DMS79 (cell line): ENCODE measurements at places on chromosomes 13 and 19.

- DNase-seq = no peak
Measured at GRCh38 chr19:5153601-5154128, 184.8 kb downstream of the KDM4B start.

- no peak for DNase-seq
Measured at GRCh38 chr19:35168196-35168595, 13.7 kb downstream of the FXYD5 start.

DNA sequence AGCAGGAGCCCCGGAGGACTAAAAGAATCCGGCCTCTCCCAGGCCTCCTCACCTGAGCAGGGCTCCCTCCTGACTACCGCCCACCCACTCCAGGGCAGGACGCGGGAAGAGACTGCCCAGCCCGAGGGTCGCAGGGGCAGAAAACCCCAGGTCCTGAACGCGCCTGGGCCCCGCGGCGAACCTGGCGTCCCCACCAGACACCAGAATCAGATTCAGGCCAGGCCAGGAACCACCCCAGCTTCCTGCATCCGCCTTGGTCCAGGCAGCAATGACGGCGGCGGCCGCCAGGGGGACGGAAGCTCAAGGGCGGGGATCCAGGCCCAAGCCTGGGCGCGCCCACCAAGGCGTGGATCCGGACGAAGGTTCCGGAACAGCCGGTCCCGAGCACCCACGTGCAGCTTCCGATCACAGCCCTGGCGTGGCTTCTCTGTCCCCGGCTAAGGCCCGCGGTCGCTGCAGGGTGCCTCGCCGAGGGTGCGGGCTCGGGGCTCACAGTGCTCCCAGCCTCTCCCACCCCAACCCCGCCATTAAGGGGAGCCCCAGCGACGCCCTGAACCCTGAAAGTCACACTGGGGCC lies 3.6 kb downstream of the LGALS7 start:
- no peak for DNase-seq

DNA sequence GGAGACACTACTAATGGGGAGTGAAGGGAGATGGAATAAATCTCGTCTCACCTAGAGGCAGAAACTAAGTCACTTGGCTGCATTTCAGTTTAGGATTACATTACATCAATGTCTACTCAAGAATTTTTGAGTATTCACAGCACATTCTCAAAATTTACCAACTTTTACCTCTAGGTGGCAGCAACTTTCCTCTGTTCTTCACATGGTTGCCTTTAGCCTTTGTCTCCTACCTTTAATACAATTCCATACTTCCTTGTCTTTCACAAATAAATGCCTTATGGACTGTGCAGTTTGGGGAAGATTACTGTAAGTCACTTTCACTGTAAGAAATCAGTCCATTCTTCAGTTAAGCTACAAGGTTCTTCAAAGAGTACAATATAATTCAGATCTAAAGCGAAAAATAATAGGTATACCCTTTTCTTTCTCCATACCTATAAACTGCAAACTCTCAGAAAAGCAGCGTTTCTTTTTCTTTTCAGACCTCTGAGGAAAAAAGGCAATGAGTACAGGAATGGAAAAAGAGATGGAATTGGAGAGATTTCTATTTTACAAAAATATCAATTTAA lies 379.4 kb downstream of the KLF12 start:
- peak; percentile 41 for DNase-seq

DNA sequence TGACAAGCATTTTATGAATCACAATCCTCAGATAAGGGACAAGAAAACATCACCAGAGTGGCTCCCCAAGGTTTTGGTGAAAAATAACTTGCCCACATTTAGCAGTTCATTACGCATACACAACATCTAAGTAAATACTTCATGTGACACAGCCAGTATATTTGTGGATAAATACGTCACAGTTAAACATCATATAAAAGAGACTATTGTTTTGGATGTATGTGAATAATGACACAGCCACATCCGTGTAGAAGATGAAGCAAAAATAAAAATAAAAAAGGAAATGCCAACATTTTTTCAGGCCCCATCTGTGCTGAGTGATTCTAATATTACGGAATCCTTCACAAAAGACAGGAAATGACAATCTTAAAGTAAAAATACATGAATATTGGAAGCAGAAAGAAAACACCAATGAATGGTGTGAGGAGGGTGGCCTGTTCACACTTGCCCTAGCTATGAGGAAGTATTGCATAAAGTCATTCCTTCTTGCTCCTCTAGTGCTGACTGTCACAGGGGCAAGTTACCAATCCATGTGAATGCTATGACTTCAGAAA lies 457.1 kb downstream of the KLF12 start:
- DNase-seq = no peak

GRCh38 chr13:39403106-39403505 lies 199.9 kb downstream of the LHFPL6 start:
- DNase-seq = no peak

DNA sequence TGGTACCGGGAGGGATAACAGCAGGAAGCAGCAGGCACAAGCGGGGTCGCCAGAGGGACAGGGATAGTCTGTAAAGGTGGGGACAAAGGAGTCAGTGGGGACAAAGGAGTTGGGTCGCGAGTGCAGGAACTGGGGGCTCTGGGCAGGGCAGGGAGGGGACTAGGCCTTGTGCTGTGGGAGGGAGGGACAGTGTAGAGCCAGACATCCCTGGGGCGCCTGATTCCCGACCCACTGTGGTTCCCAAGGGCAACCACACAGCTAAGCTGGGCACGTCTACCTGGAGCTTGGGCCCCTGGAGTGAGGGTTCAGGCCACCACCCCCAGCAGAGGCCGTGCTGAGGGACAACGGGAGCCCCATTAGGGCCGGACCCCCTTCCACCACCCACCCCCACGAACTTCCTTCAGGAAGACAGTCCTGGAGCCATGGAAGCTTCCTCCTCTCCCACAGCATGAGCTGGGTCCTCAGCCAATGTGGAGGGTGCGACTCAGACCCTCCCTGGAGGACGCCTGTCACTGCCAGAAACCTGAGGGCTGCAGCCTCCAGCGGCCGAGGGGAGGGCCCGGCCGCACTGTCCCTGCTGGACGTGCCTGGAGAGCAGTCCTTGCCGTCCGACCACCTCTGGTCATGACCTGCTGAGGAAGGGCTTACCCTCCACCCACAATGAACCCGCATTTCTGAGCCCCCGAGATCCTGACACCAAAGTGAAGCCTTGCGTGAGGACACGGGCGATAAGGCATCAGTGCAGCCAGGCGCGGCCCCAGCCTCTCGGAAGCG lies 77.9 kb downstream of the SPACA7 start:
- DNase-seq = no peak

- DNase-seq = no peak
Measured at GRCh38 chr19:42480335-42481095, 37.8 kb upstream of the CXCL17 start.

- DNase-seq = no peak
Measured at GRCh38 chr19:4144666-4145249, 8.7 kb upstream of the CREB3L3 start.

- no peak for DNase-seq
Measured at GRCh38 chr13:112994781-112995355, 25.9 kb downstream of the MCF2L start.

DNA sequence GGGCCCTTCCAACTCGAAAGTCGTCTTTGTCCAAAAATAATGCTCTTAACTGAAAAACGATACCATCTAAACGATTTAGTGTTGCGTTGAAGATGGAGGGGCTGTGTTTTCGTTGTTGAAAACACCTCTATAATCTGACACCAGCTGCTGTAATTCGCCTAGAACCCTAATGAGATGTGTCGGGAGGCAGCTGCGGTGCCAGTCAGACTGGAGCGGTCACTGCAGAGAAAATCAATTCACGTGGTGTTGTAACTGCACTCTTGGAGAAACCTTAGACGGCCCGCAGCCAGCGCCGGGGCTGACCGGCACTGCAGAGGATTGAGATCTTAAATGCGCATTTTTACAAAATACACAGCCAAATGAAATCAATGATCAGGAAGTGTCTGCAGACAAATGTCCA lies 339.1 kb downstream of the ZNF536 start:
- DNase-seq = peak; percentile 91

- DNase-seq = no peak
Measured at GRCh38 chr19:15643387-15643786, 2.7 kb downstream of the CYP4F3 start.

- DNase-seq = peak; percentile 73
Measured at GRCh38 chr19:40284501-40285352, at the start of gene AKT2. TSS of gene AKT2 (minus strand) at chr19:40285345. CDS start at chr19:40265267, 20,078 bp downstream.

DNA sequence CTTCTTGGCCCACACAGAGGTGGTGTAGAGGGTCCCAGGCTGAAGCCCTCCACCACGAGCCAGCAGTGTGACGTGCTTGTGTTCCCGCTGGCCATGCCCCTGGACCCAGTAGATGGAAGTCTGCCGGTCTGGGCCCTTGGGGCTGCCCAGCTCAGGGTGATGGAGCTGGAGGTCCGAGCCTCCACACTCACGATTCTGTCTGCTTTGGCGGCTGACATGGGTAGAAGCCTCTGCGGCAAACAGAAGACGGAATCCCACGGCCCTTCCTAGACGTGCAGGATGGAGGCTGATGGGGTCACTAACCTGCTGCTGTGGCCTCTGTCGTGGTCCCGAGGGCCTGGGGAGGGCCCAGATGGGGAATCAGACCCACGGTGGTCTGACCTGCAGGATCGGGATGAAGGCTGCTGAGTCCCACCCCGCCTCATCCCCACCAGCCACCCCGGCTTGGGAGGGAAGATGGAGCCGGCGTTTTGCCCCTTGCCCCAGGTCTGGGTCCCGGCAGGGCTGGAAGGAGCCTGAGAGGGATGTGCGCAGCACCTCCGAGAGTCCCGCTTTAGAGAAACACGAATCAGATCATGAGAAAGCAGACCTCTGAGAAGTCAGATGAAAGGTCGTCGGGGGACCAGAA lies 4.4 kb downstream of the TMEM86B start:
- DNase-seq = no peak

DNA sequence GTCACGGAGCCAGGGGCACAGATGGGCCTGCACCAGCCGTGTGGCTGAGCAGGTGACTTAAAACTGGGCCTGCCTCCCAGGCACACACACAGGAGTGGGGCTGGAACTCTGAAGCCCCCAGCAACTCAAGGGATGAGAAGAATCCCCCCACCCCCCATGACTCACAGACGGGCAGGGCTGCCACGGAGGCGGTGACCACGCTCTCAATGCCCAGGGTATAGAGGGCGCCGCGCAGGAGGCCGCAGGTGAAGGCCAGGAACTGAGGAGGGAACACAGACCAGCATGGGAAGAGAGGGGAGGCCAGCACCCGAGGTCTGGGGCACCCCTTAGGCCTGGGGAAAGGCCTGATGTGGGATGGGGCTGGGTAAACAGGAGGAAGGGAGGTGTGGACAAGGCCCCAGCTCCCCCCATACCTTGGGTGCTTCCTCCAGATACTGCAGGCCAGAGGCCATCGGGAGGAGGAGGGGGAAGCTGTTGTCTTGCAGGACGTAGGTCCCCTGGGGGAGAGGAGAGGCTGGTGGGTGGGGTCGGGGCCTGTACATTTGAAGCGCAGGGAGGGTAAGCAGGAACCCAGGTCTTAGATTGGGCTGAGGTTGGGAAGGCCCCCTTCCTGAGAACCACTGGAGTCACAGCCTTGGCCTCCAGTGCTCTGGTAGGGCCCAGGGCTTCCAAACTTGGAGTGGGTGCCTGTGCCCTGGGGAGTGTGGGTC lies 3.1 kb upstream of the NKPD1 start:
- DNase-seq = no peak

DNA sequence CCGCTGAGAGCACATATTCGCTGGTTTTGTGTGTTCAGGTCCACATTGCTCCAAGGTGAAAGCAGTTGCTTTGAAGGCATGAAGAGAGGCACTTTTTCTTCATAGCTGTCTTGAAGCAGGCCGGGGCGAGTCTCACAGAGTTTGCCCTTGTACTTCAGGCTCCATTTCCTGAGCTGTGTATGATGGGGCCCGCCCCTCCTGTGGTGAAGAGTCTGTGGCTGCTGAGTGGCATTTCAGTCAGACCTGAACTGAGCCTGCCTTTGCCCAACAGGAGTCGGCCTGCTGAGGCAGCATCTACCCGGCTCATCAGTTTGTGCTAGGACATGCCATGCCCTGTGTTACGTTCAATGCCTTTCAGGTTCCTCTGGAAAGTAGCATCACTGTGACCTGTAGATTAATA lies 44.4 kb upstream of the C1QTNF9 start:
- no peak for DNase-seq

GRCh38 chr19:21704320-21704719 lies 63.1 kb downstream of the ZNF100 start:
- DNase-seq = no peak

DNA sequence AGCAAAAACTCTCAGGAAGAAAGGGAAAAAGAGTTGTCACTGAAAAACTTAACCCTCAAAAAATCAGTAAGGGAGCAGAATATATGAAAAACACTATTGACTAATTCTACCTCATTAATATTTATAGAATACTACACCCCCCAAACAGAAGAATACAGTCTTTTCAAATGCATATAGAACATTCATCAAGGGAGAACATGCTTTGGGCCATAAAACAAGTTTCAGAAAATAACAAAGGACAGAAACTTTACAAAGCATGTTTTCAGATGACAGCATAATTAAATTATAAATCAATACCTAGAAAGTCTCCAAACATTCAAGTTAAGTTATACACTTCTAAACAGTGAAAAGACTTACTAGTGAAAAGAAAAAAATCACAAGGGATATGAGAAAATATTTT lies 30.5 kb downstream of the SOHLH2 start:
- no peak for DNase-seq

GRCh38 chr13:41610404-41610803 lies 153.1 kb downstream of the RGCC start:
- DNase-seq = peak; percentile 46

DNA sequence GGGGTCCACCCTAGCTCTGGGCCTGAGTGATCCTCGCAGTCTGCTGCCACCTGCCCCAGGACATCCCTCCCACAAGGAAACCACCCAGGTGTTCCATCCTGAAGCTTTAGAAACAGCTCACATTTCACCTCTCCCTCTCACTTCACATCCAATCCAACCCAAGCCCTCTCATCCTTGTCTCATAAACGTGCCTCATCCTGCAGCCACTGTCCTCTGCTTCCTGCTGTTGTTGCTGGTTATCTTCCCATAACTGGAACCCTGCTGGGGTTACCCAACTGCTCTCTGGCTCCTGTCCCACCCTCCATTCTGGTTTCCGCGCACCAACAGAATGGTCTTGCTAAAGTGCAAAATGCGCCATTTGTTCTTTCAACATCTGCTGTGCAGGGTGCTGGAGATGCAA lies 59.7 kb upstream of the MTIF3 start:
- no peak for DNase-seq

DNA sequence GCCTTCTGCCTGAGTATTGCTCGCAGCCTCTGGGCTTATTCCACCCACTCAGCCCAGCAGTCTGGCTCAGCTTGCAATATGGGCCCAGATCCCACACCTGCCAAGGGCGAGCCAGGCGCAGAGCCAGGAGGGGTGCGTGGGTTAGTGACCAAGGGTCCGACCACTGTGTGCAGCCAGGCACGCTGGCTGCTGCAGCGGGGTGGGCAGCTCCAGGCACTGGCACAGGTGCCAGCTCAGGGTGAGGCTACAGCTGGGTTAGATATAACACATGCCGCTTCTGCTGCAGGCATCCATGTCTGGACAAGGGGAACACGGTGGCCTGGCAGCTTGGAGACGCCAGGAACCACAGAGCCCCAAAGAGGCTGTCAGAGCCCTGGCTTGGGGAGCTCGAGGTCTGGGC lies 12.6 kb upstream of the URAD start:
- DNase-seq = no peak

DNA sequence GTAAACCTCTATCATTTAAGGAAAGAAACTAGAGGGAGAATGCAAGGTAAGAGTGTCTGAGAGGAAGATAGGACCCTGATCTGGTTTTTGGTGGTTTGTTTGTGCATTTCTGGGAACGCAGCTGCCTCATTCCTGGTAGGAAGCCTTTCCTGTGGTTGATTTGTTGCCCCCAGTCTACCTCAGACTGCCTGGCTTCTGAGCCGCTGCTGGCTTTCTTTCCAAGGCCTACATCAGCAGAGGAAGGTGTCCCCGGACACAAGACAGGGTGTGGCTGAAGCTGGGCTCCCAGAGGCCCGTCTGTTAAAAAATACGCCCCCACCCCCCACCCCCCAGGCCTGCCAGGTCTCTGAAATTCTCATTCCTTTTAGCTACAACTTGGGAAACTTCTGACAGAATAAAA lies 42.6 kb downstream of the C13orf42 start:
- no peak for DNase-seq
